ENCODE measurements at places on chromosomes 2 and 18.

GRCh38 chr18:48022531-48023329, 92.3 kb upstream of the SMAD2 start:
- DNase-seq = peak; percentile 69

DNA sequence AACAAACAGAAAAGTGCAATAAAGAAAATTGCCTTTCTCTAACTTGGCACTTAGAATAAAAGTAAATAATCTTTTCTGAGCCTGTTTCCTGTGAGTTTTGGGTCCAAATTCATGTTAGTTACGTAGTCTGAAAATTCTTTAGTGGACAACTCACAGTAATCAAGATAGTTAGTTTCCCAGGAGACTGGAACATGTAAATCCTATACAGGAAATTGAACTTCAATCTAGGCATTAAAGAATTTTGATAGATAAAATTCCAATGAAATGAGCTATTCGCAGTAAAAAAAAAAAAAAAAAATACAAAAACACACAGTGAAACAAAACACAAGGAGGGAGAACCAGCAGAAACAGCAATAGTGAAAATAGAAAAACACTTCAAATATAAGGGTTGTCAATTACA, 83.8 kb upstream of the REG3G start:
- DNase-seq = no peak

GRCh38 chr18:67200665-67201064, 315.9 kb downstream of the DSEL start:
- no peak for DNase-seq

GRCh38 chr2:179532863-179533278, 268.2 kb upstream of the SESTD1 start:
- DNase-seq = no peak

GRCh38 chr2:119696005-119696404, 17.0 kb downstream of the TMEM177 start:
- no peak for DNase-seq

DNA sequence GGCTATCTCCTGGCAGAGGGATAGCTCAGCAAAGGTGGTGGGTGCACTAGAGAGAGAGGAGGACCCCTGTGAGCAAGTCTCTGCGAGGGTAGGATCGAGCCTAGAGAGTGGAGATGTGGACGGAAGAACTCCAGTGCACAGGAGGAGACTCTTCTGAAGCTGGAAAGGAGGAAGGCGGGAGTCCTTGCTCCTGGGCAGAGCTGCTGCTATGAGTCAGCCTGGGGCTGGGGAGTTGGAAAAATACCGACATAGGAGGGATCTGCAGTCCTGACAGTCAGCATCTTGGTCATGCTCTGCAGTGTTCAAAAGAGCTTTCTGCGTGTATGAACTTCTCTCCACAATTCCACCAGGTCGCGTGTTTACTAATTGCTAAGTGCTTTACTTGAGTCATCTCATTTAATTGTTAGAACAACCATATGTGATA, 233.8 kb downstream of the LDLRAD4 start:
- no peak for DNase-seq

- DNase-seq = no peak
These were observed 38.0 kb downstream of the PTGR3 start for GRCh38 chr18:75170916-75171315.

- no peak for DNase-seq
These were observed 637.0 kb downstream of the NR4A2 start for GRCh38 chr2:155695505-155695904.

DNA sequence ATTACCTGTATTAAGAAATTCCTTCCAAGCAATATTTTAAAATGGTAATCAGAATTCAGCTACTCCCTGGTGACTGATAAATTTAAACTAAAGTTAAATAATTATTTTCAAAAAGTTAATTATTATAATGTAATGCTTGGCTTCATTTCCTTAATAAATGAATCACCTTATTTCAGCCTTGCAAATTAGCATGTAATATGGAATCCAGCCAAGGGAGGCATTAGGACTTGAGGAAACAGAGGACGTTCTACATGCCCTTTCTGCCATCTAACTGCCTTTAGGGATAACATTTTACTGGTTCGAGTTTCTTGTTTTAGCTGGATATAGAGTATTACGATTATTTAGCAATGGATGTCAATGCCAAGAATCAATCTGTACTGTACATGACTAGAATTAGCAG, 636.3 kb downstream of the TSN start:
- no peak for DNase-seq

DNA sequence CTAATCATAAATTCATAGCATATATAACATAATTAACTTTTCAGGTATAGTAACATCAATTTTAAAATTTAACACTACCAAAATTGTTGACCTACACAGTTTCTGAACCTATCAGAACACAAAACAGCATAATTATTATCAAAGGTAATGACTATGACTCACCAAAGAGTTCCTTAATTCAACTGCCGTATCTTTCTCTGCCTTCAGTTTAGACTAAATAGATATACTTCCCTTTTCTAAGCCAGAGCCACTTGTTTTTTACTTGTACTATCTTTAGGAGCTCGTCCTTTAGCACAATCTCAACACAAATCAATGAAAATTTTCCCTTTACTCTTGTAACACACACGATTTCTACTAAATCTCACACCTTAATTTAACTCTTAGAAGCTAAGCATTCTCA, 54.4 kb downstream of the CCDC88A start:
- no peak for DNase-seq

DNA sequence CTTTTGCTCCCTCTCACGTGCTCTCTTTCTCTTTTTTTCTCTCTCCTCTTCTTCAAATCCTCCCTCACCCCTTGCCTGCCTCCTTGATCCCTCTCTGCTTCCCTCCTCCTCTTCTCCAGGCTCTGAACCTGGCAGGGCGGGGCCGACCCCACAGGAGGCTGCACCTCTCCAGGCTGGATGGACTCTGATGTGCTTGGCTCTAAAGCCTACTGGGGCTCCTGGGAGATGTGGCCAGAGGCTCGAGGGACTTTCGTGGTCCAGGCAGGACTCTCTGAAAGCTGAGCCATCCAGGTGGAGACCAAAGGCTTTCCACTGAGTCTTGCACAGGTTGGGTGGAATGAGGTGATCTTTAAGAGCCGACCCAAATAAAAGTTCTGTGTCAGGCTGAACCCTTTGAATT, 25.4 kb downstream of the DYSF start:
- DNase-seq = no peak

DNA sequence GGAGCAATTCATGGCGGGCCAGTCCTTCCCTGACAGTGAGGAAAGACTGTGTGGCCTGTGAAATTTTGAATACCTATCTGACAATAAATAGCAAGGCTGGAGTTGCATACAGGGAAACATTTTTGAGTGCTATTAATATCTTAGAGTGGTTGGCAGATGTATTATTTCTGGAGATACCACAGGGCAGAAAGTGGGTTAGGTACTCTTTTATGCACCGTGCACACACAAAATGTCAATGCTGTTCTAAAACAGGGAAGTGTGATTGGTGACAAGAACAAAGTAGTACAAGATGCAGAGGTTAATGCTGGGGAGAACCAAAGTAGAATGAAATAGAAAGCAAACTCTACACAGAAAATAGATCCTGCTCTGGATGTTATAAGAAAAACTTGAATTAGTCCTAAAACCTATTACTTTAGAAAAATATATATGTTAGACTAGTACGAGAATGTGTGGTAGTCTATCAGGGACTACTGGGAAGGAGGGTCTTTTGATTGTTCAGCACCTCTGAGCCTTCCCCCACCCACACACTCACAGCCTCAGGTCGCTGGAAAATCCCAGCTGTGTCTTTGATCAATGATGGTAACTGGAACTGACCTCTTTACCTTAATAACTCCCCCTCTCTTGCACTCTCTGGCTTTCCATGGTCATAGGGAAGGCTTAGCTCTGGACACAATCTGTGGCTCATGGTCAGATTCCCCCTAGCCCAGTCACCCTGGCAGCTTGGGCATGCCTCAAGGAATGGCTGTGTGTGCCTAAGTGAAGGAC, 58.2 kb downstream of the SERPINB8 start:
- no peak for DNase-seq

DNA sequence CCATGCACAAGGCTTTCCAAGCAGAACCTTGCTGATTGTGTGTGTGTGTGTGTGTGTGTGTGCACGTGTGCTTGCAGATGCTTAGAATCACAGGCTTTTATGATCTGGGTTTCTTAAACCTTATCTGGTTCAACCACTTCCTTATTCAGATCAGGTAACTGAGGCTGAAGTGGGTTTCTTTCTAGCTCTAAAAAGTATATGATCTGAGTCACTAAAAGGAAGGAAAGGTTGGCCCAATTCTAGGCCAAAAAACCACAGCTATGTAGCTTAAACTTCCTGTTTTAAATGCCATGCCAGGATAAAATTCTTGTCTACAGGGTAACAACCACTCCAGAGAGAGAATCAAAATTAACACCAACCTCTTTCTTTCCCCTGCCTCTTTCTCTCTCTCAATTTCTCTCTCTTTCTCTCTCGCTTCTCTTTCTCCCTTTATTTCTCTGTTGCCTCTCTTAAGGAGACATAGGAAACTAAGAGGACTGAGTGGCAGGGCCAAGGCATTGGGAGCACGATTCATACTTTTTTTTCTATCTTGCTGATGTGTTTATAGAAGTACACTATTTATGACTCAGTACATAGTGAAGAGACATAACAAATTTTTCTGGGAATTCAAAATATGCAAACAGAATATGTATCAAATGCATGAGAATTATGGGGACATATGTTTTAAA, 140.3 kb downstream of the TRIB2 start:
- peak; percentile 77 for DNase-seq

DNA sequence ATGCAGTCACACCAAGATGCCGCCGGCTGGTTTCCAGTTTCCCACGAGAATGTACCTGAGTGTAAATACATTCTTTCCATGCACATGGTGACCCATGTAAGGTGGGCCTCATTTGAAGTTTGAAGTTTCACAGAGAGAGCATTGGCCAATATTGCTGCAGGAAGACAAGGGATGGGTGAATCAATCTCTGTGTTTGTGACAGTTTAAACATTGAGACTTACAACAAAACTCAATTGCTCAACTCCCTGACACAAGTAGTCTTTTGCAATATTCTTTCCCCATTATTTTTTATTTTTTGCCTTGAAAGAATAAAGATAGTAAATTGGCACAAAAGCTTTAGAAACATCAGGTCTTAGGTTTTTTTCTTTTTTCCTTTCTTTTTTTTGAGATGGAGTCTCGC, 5.1 kb downstream of the SERPINB2 start:
- no peak for DNase-seq

GRCh38 chr2:223811757-223812156, 25.6 kb downstream of the AP1S3 start:
- no peak for DNase-seq

GRCh38 chr2:46179037-46179621, 118.1 kb upstream of the EPAS1 start:
- no peak for DNase-seq

GRCh38 chr2:31533036-31533435, 47.7 kb downstream of the SRD5A2 start:
- no peak for DNase-seq

DNA sequence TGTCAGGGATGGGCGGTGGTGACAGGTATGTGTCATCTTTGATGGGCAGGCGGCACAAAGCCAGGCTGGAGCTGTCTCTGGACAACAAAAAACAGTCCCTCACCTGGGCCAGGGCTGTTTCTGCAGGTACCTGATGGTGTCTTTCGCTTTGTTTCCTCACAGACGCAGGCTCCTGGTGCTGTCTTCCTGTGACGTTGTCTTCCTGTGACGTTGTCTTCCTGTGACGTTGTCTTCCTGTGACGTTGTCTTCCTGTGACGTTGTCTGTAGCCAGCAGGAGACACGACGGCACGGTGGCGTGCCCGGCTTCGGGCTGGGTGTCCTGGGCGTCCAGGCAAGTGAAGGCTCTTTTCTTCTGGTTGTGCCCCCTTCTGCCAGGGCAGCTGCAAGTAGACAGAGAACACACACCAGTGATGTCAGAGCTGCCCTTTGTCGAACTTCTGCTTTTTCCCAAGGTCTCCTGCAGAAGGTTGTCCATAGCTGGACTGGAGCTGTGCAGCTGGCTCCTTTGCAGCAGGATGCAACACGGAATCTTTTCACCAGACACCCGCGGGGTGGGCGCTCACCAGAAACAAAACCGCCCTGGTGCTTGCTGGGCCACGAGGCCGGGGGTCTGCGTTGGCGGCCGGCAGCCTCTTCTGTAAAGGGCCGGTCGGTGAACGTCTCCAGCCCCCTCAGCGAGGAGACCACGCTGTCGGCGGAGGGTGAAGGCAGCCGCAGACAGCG, 21.1 kb downstream of the GPR35 start:
- no peak for DNase-seq

- no peak for DNase-seq
These were observed 187.1 kb downstream of the TCF4 start for GRCh38 chr18:55400590-55401541.

DNA sequence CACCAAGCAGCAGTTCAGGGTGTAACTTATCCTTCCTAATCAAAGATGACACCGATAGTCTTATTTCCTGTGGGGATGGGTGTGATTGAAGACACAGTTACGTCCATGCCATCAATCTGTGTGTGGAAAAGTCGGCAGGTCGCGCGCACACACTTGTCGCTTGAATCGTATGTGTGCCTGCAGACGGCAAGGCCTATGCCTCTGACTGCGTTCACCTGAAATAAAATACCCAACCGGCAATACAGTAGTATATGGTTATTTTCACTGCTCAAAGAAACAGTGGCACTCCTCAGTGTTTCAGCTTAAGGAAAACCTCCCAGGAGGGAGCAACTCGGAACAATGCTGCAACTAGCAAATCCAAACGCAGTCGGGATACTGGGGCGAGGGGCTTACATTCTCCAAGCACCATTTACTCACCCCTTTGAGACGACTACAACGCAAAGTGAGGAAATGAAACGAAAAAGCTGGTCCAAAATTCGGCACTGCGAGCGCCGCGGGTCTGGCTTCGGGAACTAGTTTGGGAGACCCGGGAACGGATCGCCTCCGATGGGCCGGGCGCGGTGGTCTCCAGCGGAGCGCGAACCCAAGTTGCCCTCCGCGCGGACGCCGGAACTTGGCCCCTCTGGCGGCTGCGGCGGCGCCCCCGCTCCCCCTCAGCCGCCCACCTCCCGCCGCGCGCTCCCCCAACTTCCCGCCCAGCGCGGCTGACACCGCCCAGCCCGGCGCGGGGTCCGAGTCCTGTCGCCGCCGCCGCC, 675 bp downstream of the PRKD3 start:
- no peak for DNase-seq

GRCh38 chr2:71313016-71313766, 18.4 kb upstream of the ZNF638 start:
- no peak for DNase-seq

GRCh38 chr18:693466-694187, 18.8 kb downstream of the ENOSF1 start:
- DNase-seq = no peak

DNA sequence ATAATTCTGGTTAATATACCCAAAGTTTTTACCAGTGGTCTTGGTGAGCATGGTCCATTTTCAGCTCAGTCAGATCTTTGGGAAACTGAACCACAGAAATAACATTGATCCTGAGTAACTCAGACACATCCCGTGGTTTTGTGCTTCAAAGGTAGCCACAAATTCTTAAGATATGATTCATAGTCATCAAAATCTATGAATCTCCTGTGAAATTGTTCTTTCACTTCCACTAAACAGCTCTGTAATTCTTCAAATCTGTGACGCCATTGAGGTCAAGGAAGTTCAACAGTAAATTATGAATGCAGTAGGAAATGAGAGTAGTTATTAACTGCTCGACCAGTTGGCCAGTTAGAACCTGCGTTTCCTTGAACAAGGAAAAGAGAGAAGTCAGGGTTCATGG, 147.3 kb downstream of the IRS1 start:
- no peak for DNase-seq

Data from bone marrow (tissue), 2 donors.